ENCODE measurements at places on chromosomes 1 and 21.

GRCh38 chr1:12585536-12585935, 32.5 kb downstream of the DHRS3 start:
- no peak for DNase-seq

DNA sequence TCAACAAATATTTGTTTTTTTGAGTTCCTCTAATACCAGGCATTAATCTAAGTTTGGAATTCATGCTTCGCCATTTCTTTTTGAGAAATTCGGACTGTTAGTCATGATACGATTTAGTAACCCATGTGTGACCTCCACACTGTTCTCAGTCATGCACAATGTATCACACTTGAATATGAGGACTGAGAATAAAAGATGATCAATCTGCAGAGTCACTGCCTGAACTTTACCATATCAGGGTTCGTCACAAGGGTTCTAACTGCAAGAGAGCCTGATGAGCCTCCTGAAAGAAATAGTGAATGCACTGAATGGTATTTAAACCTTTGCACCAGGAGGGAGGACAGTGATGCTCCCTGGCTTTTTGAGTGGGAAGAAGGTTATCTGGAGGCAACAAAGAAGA, 10.9 kb upstream of the FASLG start:
- DNase-seq: no peak

DNA sequence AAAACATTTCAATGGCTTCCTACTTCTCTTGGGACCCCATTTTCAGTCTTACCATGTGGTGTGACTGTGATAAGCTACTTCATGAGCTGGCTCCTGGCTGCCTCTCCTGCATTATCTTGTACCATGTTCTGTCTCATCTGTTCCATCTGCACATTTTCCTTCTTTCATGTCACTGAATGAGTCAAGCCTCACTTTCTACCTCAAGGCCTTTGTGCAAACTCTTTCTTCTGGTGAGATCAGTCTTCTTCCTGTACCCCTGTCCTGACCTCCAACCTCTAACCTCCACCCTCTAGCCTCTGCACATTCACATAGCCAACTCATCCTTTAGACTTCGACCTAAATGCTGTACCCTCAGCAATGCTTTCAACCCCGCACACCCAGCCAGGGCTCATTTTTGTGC, 9.6 kb upstream of the FAM78B start:
- no peak for DNase-seq

DNA sequence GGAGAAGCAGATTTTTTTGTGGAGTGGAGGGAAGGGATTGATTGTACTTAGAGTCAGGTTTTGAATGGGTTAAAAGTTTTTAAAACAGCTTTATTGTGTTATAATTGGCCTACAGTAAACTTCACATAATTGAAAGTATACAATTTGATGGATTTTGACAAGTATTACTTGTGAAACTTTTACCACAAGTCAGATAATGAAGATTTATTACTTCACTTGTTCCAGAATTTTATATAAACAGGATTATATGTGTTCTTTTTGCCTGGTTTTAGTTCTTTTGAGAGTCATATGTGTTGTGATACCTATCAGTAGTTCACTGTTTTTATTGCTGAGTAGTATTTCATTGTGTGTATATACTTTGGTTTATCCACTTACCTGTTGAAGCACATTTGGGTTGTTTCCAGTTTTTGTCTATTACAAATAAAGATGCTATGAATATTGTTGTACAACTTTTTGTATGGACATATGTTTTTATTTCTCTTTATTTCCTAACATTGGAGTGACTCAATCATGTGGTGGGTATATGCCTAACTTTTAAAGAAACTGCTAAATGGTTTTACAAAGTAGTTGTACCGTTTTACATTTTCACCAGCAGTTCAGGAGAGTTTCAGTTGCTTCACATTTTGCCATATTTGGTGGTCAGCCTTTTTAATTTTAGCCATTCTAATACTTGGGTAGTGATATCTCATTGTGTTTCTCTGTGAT, 71.0 kb downstream of the DYRK1A start:
- peak; percentile 39 for DNase-seq

DNA sequence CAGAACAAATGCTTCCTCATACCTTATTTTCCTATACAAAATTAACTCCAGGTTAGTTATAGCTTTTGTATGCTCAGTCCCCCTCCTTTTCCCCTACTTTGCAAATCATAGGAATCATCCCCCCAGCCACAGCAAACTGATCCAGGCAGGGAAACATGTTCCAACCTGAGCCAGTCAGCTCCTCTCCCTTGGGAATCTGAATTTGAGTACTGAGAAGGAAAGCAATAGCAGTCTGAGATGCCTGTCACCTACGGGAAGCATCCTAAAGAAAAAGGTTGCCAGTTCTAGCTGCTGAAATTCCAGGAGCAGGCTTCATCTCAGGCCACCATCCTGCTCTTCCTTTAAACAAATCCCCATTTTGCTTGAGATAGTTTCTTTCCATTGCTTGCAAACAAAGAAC, 6.9 kb downstream of the ADSS2 start:
- DNase-seq: peak; percentile 50

- no peak for DNase-seq
Measured at GRCh38 chr1:44119525-44119924, 904 bp downstream of the KLF17 start.

GRCh38 chr1:89706700-89707012, 73.7 kb downstream of the LRRC8C start:
- no peak for DNase-seq

GRCh38 chr1:71831646-71832045, 450.7 kb downstream of the NEGR1 start:
- no peak for DNase-seq

- peak; percentile 46 for DNase-seq
Measured at GRCh38 chr1:234315091-234315541, 58.1 kb upstream of the COA6 start.

GRCh38 chr1:45973121-45973520, 159.3 kb downstream of the PIK3R3 start:
- DNase-seq: no peak

- DNase-seq: peak; percentile 42
Measured at GRCh38 chr1:243956450-243956849, 94.6 kb upstream of the ZBTB18 start.

DNA sequence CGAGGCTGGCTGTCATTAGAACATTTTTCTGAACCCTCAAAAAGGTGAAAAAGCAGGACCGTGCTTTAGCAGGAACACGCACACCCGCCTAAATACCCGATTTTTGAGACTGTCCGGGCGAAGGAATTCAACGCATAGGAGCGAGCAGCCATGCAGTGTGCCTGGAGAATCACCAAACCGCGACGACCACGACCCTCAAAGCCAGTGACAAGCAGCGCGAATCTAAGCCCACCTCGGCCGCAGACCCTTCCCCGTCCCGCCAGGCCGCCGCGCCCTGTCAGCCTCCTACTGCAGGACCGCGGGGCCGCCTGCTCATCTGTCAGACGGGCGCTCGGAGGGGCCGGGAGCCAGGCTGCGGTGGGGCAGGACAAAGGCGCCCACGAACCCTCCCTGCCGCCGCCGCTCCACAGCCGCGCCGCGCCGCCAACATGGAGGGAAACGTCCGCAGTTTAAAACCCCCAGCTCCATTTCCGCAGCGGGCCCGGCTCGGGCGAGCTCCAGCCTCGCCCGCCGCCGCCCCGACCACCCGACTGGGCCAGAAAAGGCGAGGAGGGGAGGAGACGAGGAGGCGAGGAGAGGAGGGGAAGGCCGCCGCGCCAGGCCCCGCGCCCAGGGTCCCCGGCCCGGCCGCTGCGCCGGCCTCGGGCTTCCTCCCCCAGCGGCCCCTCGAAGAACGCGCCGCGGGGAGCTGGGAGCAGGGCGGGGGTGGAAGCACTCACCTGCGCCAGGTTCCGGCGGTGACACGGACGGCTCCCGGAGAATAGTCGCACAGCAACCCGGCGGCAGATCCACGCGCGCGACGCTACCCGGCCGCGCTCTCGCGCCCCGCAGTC, at the start of gene LBR:
TSS of gene LBR (minus strand) at position 804 of the 833 bp plus-strand sequence. CDS start 3,963 bp downstream, outside the sequence.
- peak; percentile 76 for DNase-seq

DNA sequence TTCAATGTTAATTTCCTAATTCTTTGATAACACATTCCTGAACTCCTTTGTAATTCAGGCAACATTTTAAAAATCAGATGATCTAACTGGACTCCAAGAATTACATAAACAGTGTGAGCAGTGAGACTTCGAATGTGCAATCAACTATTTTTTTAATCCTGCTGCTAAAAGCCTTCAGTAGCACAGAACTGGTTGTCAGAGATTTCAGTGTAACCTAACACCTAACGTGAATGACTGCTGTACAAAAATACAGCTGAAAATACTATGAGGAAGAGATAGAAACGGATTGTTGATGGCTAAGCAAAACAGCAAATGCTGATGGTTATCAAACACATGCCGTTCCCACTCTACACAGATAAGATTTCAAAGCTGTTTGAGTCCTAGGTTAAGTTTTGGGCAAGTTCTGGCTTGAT, 46.1 kb downstream of the APP start:
- no peak for DNase-seq

GRCh38 chr1:20936216-20936615, 149.1 kb upstream of the HP1BP3 start:
- DNase-seq: no peak

DNA sequence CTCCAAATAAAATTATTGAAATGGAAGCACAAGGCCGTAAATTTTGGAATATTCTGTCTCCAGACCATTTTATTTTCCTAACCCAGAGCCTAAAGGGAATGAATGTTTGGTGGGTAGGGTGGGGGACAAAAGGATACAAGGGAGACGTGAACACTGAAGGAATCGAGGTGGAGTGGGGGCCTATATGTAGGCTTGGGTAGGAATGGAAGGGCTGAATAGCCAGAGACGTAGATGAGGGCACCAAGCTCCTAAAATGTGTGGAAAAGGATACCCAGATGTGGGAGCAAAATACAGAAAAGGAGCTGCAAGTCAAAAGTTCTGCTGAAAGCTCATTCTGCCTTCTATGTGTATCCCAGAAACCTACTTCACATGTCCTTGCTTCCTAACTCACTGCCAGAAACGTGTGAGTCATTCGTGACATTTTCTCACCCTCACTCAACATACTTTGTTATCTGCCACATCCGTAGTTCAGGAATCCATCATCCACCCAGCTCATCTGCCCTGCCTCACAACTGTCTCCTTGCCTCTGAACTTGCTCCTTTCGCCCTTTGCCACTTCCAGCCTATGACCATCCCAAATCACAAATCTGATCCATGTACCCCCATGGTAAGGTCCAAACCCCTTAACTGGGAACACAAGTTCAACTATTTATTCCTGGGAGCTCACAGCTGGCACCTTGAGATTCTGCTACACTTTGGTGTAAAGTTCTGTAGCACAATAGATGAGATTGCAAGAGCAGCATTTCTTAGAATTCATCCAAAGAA, 84.1 kb upstream of the PRDX6 start:
- DNase-seq: peak; percentile 67

GRCh38 chr1:200153277-200154055, 126.0 kb downstream of the NR5A2 start:
- DNase-seq: no peak

- DNase-seq: no peak
Measured at GRCh38 chr1:172640111-172640510, 18.8 kb upstream of the FASLG start.

DNA sequence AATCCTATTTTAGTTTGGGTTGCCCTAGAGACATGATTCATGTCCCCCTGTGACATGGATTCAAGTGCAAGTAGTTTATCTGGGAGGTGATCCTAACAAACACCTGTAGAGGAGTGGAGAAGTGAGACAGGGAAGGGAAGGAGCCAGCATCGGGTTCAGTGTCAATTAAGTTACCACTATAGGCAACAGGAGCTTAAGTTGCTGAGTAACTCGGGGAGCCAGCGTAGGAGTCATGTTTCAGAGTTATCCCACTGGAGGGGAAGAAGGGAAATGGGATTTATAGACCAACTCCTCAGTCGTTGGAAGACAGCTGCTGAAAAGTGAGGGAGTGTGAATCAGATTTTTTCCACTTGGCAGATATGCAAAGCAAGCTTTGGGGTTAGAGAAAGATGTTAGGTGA, 54.9 kb downstream of the SLC30A7 start:
- DNase-seq: no peak

GRCh38 chr1:54070171-54070837, 16.9 kb downstream of the TCEANC2 start:
- DNase-seq: peak; percentile 81

DNA sequence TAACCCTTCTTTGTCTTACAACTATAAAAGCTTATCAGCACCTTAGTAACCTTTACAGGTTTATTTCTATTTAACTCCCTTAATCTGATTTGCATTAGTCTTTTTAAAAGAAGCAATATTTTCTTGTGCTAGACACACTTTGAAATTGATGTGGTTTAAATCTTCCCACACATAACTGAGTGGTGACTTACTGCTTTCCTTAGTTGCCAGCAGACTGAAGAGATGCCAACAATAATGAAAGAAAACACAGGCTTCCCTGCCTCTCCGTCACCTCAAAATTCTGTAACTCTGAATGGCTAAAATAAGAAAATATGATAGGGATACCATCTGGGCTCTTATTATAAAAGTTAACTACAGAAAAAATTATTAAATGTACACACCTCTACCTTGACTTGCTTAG, 196.8 kb downstream of the PTBP2 start:
- DNase-seq: peak; percentile 74

GRCh38 chr1:84037758-84038611, 39.1 kb upstream of the TTLL7 start:
- no peak for DNase-seq

DNA sequence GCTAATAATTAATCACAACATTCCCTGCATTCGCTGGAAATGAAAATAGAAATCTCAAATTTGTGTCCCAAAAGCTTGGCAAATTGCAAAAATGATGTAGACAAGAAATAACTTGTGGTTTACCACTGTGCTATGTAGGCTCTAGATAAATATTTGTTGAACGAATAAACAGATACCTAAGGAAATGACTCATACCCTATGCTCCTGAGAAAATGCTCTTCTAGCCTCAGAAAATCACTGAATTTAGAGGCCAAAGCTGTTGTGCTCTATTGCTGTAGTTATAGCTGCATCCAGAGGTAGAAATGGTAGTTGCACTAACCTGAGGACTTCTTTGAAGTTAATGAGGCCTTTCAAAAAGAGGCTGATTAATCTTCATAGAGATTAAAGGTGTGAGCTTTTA, 142.0 kb upstream of the ZNHIT6 start:
- peak; percentile 83 for DNase-seq

GRCh38 chr1:110102081-110102480, 10.2 kb upstream of the UBL4B start:
- DNase-seq: peak; percentile 42

GRCh38 chr21:20720623-20721022, 277.6 kb upstream of the NCAM2 start:
- no peak for DNase-seq

GRCh38 chr21:42086969-42087368, 15.9 kb downstream of the UMODL1 start:
- DNase-seq: no peak

DNA sequence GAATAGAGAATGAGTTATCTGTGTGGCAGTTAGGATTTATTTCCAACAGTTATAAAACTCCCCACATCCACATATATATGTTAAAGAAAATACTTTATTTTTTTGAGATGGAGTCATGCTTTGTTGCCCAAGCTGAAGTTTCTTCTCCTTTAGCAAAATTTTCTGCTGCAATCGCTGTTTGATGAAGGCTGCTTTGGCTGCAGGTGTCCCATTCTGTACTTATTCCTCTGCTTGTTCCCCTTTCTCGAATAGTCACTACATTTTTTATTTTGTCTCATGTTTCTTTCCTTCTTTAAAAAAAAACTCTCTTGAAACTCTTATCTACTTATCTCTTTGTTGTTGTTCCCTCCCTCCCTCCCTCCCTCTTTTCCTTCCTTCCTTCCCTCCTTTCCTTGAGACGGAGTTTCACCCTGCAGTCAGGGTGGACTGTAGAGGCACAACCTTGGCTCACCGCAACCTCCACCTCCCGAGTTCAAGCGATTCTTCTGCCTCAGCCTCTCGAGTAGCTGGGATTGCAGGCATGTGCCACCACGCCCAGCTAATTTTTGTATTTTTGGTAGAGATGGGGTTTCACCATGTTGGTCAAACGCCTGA, 10.6 kb downstream of the OR2W3 start:
- no peak for DNase-seq
